ENCODE measurements at places on chromosomes 12 and 14.

GRCh38 chr14:68492381-68493151, 300.3 kb downstream of the ZFP36L1 start:
- DNase-seq = no peak

GRCh38 chr12:53809005-53809404, 57.2 kb upstream of the CISTR start:
- DNase-seq = no peak

DNA sequence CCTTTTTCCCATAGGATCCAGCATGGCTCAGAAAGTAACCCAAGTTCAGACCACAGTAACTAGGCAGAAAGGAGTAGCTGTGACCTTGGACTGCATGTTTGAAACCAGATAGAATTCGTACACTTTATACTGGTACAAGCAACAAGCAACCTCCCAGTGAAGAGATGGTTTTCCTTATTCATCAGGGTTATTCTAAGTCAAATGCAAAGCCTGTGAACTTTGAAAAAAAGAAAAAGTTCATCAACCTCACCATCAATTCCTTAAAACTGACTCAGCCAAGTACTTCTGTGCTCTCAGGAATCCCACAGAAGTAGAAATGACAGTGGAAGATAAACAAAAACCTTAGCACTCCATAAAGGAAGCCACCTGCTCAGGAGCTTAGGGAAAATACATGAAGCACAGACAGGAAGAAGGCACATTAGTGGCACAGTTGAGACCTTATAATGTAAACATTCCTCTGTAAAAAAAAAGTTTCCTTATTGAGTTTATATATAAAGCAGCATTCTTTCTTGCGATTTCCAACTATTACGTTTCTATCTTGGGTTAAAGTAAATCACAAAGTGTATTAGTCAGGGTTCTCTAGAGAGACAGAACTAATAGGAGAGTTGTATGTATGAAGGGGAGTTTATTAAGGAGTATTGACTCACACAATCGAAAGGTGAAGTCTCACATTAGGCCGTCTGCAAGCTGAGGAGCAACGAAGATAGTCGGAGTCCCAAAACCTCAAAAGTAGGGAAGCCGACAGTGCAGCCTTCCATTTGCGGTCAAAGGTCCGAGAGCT, 398.4 kb downstream of the DAD1 start:
- DNase-seq = no peak

- no peak for DNase-seq
Observed at GRCh38 chr14:41130274-41130673, 476.4 kb upstream of the LRFN5 start.

GRCh38 chr12:26125400-26126339, 833 bp upstream of the BHLHE41 start:
- no peak for DNase-seq

DNA sequence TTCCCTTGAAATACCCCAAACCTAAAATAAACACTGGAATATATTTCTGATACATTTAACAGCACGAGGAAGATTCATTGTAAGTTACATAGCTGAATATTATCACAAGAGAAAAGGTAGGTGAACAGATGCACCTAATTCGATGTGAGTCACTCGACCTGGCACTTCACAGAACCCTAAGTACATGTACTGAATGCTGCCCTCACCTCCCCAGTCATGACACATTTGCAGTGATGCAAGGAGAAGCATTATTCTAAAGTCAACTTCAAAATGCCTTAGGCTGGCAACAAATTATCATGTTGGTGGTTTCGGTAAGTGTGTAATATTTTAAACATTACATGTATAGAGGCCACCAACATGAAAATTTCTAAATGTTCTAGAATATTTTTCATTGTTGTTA, 35.2 kb upstream of the TMTC2 start:
- DNase-seq = no peak

- DNase-seq = no peak
Observed at GRCh38 chr12:19125325-19125724, 4.2 kb upstream of the PLEKHA5 start.

DNA sequence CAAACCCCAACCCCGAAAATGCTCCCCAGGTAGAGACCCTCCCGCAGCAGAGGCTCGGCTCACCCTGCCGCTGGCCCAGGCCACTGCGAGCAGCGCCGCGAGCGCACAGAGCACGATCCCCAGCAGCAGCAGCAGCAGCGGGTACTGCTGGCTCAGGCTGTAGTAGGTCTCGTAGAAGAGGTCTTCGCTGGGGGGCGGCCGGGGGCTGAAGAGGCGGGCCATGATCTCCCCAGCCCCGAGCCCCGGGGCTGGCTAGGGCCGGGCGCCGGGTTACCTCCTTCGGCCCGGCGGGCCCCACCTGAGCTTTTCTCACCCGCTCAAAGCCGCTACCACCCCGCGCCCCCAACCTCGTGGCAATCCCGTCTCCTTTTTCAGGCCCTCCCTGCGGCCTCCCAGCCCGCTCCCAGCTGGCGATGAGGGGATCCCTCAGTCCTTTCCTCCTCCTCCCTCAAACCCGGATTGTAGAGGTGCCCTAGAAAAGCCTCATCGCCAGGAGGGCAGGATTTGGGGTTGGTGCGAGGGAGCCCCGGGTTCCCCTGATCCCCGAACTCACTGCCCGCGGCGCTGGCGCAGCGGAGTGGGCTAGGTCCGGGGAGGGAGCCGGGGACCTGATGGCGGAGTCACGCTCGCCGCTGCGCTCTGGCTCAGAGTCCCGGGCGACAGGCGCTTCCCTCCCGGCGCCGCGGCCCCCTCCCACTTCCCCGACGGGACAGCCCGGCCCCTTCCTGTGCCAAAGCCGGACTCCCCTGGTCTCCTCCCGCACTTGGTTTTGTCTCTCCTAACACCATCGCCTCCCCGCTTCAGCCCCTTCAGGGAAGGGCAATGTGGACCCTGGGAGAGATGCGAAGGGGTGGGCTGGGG, at the start of gene ADCY4:
Gene ADCY4 (minus strand): TSS at position 641 of the 861 bp plus-strand sequence. CDS start 419 bp downstream, at position 222.
- no peak for DNase-seq

- DNase-seq = no peak
Observed at GRCh38 chr12:59710964-59711363, 115.1 kb downstream of the SLC16A7 start.

DNA sequence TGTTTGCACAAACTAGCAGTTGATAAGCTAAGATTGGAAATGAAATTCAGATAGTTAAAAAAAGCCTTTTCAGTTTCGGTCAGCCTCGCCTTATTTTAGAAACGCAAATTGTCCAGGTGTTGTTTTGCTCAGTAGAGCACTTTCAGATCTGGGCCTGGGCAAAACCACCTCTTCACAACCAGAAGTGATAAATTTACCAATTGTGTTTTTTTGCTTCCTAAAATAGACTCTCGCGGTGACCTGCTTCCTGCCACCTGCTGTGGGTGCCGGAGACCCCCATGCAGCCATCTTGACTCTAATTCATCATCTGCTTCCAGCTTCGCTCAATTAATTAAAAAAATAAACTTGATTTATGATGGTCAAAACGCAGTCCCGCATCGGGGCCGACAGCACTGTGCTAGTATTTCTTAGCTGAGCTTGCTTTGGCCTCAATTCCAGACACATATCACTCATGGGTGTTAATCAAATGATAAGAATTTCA, 335.6 kb downstream of the TMEM121 start:
- DNase-seq = no peak

- no peak for DNase-seq
Observed at GRCh38 chr14:57930241-57930975, 64.5 kb upstream of the SLC35F4 start.

GRCh38 chr12:106248312-106248845, 559 bp upstream of the CKAP4 start:
- DNase-seq = no peak

DNA sequence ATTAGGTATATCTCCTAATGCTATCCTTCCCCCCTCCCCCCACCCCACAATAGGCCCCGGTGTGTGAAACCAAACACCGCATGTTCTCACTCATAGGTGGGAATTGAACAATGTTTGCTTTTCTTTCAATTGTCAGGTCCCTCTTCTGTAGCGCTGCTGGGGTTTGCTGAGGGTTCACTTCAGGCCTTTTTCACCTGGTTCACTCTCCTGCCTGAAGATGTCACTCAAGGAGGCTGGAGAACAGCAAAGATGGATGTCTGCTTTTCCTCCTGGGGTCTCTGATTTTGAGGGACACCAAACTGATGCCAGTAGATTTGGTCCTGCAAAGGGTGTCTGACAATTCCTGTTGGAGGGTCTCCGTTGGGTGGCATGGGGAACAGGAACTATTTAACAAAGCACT, 35.8 kb downstream of the KLRK1 start:
- DNase-seq = no peak

DNA sequence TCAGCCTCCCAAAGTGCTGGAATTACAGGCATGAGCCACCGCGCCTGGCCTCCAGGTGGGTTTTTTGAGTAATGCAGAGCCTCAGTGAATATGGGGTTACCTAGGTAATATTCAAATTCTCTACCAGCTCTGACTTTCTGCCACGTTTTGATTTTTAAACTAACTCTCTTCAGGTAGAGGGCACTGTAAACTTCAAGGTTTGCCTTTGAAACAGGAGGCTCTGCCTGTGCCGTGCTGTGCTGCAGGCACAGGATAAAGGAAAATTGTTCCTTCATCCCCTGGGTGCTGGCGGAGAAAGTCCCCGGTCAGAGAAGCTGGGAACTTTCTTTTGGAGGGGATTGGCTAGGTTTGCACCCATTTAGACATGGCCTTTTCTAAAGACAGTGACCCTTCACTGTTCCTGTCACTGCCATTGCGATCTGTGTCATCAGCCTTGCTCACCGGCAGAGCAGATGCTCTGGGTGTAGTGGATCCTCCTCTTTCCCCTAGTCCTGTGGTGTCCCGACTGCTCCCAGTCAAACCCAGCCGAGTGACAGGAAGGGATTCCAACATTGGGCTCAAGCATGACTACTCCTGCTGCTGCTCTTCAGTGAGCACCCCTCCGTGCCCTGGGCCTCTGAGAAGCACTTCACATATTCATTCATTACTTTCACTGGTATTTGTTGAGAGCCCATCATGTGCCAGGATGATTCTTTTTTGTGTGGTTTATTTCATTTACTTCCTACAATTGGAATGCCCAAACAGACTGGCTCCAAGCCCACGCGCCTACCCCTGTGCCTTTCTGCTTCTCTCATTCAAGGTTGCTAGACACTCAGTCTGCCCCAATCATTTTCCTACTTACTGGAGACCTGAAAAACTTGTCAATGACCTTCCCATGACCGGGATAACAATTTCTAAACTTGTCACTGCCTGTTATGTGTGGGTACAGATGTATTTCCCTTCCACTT, 103.6 kb downstream of the TMEM30B start:
- no peak for DNase-seq

DNA sequence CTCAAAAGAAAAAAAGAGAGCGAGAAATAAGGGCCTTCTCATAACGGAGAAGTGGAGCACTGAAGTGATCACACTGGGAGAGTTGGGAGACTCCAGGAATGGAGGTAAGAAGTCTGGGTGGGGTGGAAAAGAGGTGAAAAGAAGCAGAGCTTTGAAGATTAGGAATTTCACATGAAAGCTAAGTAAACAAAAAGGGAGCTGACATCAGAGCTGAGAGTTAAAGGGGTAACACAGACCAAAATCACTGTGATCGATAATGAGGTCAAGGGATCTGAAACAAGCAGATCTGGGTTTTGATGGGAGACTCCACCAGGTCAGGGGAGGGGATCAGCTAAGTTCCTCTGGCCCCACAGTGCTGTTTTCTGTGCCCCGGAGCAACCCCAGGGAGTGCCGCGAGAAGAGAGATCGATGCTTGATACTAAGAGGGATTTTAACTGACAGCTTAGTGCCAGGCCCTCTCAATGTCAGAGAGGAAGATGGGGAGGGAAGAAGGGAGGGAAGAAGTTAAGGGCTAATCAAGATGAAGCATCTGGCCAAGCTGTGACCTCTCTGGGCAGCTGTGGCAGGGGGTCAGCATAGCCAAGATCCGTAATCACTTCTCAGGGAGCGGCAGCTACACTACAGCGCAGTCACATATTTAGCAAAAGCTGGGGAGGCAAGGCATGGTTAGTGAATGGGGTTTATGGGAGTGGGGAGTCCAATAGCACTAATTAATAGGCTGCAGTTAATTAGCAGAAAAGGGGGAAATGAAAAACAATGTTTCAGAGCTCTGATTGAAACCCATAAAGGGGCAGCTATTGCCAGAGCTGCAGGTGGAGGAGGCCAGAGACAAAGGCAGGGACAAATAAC, 8.0 kb downstream of the AQP6 start:
- DNase-seq = no peak

GRCh38 chr12:84911271-84912197, 1.1 kb downstream of the SLC6A15 start:
- DNase-seq = no peak

- no peak for DNase-seq
Observed at GRCh38 chr14:60204843-60205774, 39.9 kb upstream of the DHRS7 start.

- no peak for DNase-seq
Observed at GRCh38 chr12:29589851-29590250, 92.4 kb upstream of the OVCH1 start.

- no peak for DNase-seq
Observed at GRCh38 chr14:61125041-61125866, 144.2 kb downstream of the SLC38A6 start.

- DNase-seq = no peak
Observed at GRCh38 chr14:37013078-37013477, 159.3 kb downstream of the SLC25A21 start.

- DNase-seq = no peak
Observed at GRCh38 chr12:8156416-8156815, 399 bp upstream of the ZNF705A start.

DNA sequence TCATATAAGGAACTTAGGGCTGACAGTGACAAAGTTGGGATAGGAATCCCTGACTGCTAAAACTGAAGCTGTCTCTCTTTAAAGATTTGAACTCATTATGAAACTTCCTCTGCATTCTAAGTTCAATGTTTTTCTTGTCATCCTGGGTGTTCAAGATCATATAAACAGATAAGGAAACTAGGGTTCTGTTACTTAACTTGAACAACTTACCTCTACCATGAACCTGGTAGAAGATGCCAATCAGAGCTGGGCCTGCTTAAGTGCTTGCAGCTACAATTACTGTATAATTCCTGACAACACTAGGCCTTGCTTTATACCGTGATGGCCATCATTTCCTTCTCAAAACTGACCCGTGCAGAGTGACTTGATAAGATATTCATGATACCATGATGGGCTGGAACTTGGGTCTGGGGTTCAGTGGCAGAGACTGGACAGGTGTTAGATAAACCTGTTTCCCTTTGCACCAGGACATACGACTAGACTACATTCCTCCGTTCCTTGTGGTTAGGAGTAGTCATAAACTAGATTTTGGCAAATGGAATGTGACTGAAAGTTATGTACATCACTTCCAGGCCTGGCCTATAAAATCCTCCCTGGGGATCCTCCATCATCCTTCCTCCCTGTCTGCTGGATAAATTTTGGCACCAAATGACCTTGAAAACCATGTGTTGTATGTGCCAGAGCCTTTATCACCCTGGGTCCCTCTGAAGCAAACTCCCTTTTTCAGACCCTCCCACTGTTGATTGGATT, 172.2 kb upstream of the PRICKLE1 start:
- no peak for DNase-seq

GRCh38 chr12:115630136-115630535, 647.4 kb downstream of the MED13L start:
- no peak for DNase-seq

GRCh38 chr14:105887692-105888091, 361.3 kb downstream of the TMEM121 start:
- DNase-seq = no peak

- no peak for DNase-seq
Observed at GRCh38 chr14:30118992-30119640, 191.5 kb upstream of the PRKD1 start.

All from activated naive CD8-positive, alpha-beta T cell treated with anti-CD3 and anti-CD28 coated beads, Interleukin-2, amount 50 U/mL, for 16 hours (primary cell).